H1 (cell line): ENCODE measurements at places on chromosomes 1 and 21.

DNA sequence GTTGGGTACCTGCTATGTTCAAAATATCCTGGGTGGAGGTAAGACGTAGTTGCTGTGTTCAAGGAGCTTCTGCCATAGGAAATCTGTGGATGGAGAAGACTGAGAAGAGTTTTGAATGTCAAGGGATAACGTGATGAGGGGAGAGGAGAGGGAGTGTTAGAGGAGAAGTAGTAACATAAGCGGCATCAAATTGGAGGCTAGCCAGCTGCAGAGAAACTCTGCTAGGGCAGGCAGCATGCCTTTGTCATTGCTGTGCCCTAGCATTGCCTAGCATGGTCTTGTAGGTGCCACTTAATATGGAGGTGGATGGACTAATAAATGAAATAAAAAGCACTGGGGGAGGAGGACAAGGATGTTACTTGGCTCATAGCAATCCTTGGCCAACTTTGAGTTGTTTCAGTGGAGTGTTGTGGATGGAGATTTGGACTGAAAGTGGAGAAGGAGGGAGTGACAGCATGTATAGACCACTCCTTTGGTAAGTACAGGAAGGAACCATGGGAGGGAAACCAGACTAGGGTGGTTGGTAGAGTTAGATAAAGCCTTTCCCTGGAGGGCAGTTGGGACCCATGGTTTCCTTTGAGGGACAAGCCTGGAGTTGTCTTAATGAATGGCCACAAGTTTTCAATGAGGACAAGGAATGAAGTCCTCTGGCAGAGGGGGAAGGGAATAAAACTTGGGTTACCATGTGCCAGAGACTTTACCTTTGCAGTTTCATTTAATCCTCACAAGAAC, 6.3 kb downstream of the VANGL1 start:
- H3K27ac ChIP-seq = no peak overlapping the region
- no peaks in the 10 kb centered on the region for H3K27me3 ChIP-seq
- H3K4me3 ChIP-seq = no peak overlapping the region
- peaks cover 5% of the 10 kb centered on the region; the same call in 1 of the 2 replicates for H3K36me3 ChIP-seq

DNA sequence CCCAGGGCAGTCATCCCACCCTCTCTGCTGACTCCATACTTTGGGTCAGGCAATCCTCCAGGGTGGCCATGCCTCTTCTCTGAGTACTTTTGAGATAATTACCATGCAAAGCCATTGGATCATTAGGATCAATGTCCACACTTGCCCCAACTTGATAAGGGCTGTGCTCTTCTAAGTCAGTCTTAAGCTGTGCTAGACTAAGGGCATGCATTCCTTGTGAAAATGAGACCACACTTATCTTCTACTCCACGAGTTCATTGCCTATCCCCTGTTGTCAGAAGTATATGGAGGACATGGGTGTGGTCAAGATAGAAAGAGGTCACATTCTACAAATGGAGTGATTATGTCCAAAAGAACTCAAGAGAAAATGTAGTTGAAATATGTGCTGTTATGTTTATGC, 18.9 kb upstream of the SSX2IP start:
- no peak for DNase-seq
- H3K36me3 ChIP-seq = no peaks in the 10 kb centered on the region
- no peaks in the 10 kb centered on the region for H3K27me3 ChIP-seq
- no peaks in the 10 kb centered on the region; the same call in 1 of the 2 replicates for H3K4me1 ChIP-seq
- no peak overlapping the region for H3K4me3 ChIP-seq
- no peak overlapping the region for H3K27ac ChIP-seq

DNA sequence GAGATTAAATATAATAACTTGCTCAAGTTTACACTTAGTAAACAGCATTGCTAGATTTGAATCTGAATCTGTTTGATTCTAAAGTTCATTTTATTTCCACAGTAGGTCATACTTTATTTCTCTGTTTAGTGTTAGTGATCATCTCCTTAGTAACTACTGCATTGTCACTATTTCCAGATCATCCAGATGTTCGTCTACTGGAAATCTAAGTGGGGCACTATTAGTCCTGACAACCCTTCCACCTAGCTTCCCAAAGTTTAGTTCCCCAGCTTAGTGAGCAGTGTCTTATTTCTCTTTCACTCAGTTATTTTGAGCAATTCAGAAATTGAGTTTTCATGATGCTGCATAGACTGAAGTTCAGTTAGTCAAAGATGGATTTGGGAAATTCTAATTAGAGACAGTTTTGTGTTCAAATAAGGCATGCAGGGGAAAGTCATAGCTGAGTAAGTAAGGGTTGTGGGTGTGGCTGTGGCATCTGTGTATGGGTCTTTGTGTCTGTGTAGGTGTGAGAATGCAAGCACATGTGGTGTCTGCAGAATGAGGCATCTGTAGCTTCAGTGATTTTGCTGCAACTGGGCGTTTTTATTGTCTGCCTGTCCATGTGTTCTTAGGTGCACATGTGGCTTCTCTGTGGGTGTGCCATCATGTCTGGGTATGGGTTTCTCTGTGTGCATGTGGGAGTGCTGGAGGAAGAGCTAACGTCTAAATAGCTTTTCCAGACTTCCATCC, 107.3 kb downstream of the NTMT2 start:
- no peaks in the 10 kb centered on the region for H3K4me1 ChIP-seq
- no peak overlapping the region for H3K4me3 ChIP-seq
- DNase-seq = no peak
- H3K27me3 ChIP-seq = no peaks in the 10 kb centered on the region
- no peak overlapping the region for H3K27ac ChIP-seq

DNA sequence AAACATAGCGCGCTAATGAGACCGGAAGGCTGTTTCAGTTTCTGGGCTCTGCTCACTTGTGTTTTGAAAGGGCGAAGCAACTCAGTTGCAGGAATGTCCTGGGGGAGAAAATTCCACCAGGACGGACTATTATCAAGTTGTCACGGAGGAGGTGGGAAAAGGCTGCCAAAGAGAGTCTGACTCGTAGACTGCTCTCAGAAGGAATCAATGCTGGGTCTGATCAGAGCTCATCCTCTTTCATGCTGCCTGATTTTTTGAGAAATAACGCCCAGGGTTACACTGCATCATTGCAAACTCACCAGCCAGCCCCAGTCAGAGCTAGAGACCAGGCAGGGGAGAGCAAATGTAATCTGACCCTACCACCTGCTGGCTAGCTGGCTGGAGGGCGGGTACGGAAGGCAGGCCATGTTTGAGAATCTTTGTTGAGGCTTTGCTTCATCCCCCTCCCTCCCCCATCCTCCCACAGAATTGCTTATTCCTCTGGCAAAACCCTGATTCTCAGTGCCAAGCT, 36.4 kb upstream of the BCL9 start:
- peak; percentile 84 for DNase-seq
- H3K27me3 ChIP-seq = no peaks in the 10 kb centered on the region
- H3K36me3 ChIP-seq = no peaks in the 10 kb centered on the region
- H3K4me1 ChIP-seq = peaks cover 15% of the 10 kb centered on the region

DNA sequence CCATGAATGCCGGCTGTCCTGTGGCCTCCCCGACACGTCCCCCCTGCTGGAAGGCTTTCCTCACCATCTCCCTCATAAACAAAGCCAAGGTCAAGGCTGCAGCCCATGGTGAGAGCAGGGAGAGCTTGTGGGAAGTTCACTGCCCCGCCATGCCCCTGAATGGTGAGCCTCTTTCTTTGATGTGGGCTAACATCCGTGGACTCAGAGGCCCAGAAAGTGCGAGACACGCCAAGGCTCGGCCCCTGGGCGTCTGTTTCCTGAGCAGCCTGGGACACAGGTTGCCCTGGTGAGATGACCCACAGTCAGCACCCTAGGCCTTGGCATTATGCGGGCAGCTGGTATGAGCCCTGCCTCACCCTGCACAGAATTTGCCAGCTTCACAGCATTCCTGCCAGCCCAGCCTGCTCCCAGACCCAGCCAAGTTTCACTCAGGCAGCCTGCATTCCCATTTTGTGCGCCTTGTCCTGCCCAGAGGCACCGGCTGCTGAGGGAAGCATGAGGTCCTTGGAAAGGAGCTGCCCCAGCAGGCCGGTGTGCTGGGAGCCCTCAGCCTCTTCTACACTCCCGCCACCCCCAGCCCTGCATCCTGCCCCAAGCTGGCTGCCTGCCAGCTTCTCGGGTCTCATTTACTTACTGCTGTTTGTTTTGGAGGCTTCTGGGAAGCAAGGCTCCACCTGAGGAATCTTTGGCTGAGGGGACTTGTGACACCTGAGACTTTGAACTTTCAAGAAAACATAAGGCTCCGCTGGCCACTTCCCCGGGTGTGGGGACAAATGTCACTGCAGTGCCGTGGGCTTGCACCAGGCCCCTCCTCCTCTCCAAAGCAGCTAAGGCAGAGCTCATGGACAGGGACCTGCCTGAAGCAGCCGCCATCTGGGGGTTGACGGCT, 31.9 kb downstream of the NEK2 start:
- H3K4me3 ChIP-seq = no peak overlapping the region
- no peaks in the 10 kb centered on the region for H3K36me3 ChIP-seq
- no peaks in the 10 kb centered on the region for H3K27me3 ChIP-seq
- 0 out of 2 replicates have a peak, but pooled peaks cover 3% of the 10 kb centered on the region for H3K4me1 ChIP-seq

GRCh38 chr1:173190101-173190936, 16.8 kb downstream of the TNFSF4 start:
- H3K4me3 ChIP-seq = no peak overlapping the region
- DNase-seq = no peak
- no peak overlapping the region for H3K27ac ChIP-seq
- no peaks in the 10 kb centered on the region for H3K27me3 ChIP-seq
- H3K4me1 ChIP-seq = no peaks in the 10 kb centered on the region
- no peaks in the 10 kb centered on the region for H3K36me3 ChIP-seq

DNA sequence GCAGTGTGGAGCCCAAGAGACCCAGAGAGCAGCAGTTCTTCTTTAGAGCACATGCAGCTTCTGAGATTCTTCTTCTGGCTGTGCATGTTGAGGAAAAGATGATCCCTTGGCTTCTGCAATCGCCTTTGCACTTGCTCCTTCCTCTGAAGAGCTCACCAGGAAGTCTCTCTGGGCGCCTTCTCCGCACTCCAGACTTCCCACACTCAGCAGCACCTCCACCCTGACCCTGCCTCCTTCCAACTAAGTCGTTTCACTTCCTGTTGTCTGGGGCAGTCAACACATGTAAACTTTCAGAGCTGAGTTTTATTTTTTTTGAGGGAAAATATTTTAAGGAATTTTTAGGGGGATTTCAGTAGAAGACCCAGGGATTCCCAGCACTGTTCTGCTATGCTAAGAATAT, 73.4 kb upstream of the F3 start:
- no peaks in the 10 kb centered on the region for H3K27me3 ChIP-seq
- H3K4me1 ChIP-seq = no peaks in the 10 kb centered on the region
- H3K36me3 ChIP-seq = no peaks in the 10 kb centered on the region
- DNase-seq = no peak

DNA sequence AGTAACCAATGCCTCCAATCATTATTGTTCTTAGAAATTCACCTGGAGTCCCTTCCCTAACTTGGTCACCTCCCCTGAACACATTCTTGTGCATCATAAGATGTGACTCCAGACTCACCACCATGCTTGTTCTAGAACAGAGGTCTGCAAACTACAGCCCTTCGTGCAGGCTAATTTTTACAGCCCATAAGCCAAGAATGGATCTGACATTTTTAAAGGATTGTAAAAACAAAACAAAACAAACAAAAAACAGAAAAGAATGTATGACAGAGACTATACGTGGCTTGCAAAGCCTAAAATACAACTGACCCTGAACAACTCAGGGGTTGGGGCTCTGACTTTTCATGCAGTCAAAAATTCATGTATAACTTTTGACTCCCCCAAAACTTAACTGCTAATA, 6.2 kb upstream of the HIVEP3 start:
- H3K27ac ChIP-seq = no peak overlapping the region
- H3K27me3 ChIP-seq = no peaks in the 10 kb centered on the region
- peaks cover 1% of the 10 kb centered on the region; the same call in 1 of the 2 replicates for H3K4me1 ChIP-seq

- H3K4me3 ChIP-seq = no peak overlapping the region
- H3K27me3 ChIP-seq = no peaks in the 10 kb centered on the region
- DNase-seq = no peak
- H3K27ac ChIP-seq = no peak overlapping the region
Observed at GRCh38 chr1:103779932-103780331, 30.2 kb downstream of the AMY1C start.

DNA sequence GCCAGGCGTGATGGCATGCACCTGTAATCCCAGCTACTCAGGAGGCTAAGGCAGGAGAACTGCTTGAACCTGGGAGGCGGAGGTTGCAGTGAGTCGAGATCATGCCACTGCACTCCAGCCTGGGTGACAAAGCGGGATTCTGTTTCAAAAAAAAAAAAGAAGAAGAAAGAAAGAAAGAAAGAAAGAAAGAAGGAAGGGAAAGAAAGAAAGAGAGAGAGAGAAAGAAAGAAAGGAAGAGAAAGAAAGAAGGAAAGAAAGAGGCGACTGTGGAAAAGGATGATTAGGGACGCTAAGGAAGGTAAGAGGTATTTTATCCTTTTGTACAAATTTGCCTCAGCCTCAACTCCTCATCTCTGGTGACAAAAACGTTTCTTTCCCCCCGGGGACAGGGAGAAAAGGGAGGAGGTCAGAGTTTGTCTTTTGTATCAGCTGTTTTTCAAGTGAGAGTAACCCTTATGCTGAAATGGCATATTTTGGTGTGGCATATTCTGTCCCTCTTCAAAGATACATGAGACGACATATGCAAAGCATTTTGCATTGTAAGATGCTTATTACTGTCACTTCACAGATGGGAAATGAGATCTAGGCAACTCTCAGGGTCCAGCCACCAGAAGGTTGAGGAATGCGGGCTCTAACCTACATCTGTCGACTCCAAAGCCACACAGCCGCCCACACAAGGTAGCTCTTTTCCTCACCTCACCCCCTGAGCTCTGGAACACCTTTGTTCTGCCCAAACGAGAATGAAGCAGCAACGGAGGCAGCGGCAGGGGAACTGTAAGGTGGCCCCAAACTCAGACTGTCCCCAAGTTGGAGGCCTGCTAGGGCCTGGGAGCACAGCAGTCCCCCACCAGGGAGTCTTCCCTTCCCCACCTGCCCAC, 38.0 kb downstream of the NUAK2 start:
- DNase-seq = no peak
- peaks cover 26% of the 10 kb centered on the region for H3K4me1 ChIP-seq
- H3K4me3 ChIP-seq = no peak overlapping the region
- H3K36me3 ChIP-seq = no peaks in the 10 kb centered on the region
- H3K27ac ChIP-seq = no peak overlapping the region
- H3K27me3 ChIP-seq = no peaks in the 10 kb centered on the region

GRCh38 chr1:93878501-93878888, 511 bp downstream of the DNTTIP2 start:
- H3K27me3 ChIP-seq = no peaks in the 10 kb centered on the region
- H3K4me1 ChIP-seq = peaks cover 2% of the 10 kb centered on the region
- DNase-seq = no peak
- peaks cover 32% of the 10 kb centered on the region for H3K36me3 ChIP-seq
- peak overlapping the region; percentile 86 for H3K27ac ChIP-seq

GRCh38 chr1:33056426-33056825, 19.7 kb upstream of the AK2 start:
- DNase-seq = no peak
- no peaks in the 10 kb centered on the region for H3K27me3 ChIP-seq
- H3K36me3 ChIP-seq = no peaks in the 10 kb centered on the region
- H3K4me1 ChIP-seq = no peaks in the 10 kb centered on the region
- no peak overlapping the region for H3K27ac ChIP-seq
- H3K4me3 ChIP-seq = no peak overlapping the region
